ENCODE measurements at places on chromosomes 13 and 19.
A peak's percentile ranks its signal among the peaks of the same experiment; 100 is the strongest.

- DNase-seq: peak; percentile 57
Measured at GRCh38 chr13:54945973-54946372, 1917.4 kb downstream of the OLFM4 start.

DNA sequence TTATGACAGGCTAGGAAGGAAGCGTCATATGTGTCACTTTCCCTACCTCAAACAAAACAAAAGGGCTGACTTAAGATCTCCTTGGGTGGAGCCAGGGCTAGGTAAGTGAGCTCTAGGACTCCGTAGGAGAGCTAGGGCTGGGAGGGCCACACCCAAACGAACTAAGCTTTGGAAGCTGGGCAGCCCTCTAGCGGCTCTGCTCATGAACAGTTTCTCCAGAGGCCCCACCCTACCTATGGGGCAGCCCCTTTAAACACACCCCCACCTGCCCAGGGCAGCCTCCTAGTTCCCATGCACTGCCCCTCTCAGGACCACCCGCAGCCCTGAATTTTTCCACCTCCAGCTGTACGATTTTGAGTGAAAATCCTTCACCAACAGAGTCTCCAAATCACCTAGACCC lies 3.5 kb downstream of the PEG3 start:
- no peak for DNase-seq

GRCh38 chr13:61148211-61148610 lies 267.4 kb downstream of the PCDH20 start:
- DNase-seq: no peak

DNA sequence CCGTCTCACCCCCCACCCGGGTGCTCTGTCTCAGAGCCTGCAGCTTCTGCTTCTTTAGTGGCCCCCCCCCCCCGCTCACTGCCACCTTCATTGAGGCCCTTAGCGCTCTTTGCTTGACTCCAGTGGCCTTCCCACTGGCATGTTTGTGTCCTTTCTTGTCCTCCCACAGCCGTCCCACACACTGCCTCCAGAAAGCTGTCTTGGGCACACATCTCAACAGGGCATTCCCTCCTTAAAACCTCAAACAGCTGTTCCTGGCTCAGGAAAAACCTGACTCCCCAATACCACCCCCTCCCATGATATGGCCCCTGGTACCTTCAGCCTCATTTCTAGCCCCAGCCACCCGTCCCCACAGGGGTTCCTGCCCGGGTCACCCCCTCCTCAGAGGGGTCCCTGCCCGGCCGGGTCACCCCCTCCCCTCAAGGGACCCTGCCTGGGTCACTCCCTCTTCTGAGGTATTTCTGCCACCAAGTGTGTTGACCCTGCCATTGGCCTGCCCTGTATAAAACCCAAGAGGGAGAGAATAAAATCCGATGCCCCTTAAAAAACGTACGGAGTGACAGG lies 8.9 kb downstream of the B3GLCT start:
- DNase-seq: no peak

DNA sequence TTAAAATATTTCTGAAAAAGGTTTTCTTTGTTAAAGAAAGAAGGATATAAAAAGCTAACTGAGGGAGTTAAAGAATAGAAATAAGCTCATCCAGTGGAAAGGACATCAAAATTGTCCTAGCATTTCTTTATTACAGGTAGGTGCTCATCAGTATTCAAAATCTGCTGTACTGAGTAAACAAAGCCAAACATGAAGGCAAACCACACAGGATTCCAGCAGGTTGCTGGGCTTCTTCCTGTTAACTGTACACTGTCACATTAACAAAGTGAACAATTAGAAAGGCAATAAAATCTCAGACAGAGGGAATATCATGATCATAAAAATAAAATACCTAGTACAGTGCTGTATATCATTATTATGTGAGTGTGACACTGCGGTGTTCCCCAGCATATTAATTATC lies 1541.0 kb downstream of the SLITRK5 start:
- peak; percentile 84 for DNase-seq

DNA sequence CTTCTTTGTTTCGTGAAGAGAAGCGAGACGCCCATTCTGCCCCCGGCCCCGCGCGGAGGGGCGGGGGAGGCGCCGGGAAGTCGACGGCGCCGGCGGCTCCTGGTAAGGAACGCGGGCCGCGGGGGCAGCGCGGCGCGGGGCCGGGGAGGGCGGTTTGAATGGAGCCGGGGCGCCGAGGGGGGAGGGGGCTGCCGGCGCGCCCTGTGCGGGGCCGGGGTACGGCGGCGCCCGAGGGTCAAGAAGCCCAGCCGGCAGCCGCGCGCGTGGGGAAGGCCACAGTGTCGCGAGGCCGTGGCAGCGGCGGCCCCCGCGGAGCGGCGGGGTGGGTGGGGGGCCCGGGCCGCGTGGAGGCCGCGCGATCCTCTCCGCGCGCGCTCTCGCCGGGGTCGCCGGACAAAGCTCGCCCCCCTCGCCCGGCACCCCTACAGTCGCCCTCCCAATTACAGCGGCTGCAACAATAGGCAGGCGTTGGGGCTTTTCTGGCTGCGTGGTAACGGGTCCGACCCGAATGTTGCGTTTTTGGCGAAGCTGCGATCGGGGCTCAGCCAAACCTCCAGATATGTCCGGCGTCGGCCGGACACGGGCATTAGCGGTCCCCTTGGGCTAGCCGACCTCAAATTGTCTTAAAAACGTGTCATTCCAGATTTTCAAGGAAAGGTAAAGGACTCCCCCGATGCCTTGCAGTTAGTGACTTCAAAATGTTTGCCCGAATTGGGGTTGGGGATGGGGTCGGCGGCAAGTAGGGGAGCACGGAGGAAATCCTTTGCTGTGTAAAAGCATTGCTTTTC lies 437 bp downstream of the SMARCA4 start:
- peak; percentile 67 for DNase-seq

DNA sequence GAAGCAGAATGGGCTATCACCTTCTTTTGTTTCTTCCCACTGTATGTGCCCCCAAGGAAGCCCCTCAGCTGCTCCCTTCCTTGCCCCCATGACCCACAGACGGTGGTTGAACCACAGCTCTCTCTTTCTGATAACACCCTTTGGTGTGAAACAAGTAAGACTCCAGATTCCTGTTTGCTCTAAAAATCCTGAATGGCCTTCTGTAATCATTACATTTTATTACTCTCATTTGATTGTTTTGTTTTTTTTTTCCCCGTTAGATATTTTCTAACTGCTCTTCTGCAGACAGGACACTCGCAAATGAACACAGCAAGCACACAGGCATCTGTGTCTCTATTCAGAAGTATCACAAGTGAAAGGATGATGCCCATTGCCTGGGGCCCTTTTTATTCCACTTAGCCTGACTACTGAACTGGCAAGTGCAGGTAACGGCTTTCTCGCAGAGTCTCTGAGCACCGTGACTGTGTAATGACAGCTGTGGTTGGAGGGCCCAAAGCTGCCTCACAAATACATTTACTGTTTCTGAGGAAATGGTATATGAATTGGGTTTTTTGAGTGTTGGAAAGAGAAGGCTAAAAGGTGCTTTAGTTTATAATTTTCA lies 59.3 kb downstream of the OXGR1 start:
- DNase-seq: no peak

DNA sequence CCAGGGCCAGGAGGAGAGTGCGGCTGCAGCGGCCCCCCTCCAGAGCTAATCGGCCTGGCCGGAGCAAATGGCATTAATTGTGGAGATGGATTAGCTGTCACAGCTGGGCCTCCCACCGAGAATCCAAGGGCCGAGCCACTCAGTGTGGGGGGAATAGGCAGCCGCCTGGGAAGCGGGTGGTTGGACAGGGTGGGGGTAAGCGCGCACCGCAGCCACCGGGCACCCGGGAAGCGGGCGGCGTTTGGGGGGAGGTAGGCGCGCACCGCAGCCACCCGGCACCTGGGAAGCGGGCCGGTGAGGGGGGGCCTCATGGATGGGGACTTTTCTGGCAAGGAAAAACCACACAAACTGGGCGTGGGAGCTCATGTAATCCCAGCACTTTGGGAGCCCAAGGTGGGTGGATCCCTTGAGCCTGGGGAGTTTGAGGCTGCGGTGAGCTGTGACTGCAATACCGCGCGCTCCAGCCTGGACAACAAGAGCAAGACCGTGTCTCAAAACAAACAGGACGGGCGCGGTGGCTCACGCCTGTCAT lies 9.7 kb downstream of the R3HDM4 start:
- no peak for DNase-seq

GRCh38 chr13:113630296-113630695 lies 27.7 kb downstream of the ATP4B start:
- no peak for DNase-seq

DNA sequence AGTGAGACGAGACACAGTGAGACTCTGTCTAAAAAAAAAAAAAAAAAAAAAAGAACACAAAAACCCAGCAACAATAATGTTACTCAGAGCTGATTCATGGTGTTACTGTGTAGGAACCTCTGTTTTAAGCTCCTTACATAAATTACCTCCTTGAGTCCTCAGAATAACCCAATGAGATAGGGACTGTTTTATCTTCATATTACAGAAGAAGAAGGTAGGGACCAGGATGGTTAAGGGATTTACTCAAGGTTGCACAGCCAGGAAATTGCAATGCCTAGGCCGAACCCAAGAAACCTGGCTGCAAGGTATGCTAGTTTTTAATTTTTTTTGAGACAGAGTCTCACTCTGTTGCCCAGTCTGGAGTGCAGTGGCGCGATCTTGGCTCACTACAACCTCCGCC lies 1.5 kb upstream of the DAND5 start:
- DNase-seq: no peak

GRCh38 chr19:42217520-42218437 lies at the start of gene DEDD2:
Gene DEDD2, minus strand, starts transcription at chr19:42217677. Its CDS starts 670 bp downstream, at chr19:42217007.
- DNase-seq: peak; percentile 91

DNA sequence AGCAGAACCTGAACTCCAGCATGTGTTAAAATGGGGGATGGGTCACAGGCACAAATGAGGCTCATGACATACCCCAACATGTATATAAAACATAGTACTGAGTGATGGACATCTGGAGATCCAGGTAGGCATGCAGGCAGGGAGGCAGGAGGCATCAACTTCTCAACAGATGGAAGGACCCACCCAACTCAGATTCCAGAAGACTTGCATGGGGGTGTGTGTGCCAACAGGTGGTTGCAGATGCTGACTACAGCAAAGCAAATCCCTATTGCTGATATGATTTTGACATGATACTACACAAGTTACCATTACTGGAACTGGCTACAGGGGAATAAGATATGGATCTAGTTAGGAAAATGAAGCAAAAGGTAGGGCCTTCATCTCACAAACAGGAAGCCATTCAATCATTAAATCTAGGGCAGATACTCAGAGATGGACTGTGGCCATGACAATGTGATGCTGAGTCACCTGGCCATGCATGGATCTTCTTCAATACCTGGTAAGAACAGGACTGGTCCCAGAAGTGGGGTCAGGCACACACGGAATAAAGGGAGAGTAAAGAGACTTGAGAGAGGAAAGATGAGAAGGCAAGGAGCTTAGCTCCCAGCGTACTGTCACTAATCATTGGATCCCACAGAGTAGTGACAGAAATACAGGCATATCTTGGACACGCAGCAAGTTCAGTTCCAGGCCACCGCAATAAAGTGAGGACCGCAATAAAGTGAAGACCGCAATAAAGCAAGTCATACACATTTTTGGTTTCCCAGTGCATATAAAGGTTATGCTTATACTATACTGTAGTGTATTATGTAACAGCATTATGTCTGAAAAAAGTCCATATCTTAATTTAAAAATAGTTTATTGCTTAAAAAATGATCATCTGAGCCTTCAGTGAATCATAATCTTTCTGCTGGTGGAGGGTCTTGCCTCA lies 91.3 kb downstream of the USP12 start:
- no peak for DNase-seq

- DNase-seq: peak; percentile 57
Measured at GRCh38 chr13:31909864-31910551, 121.6 kb upstream of the FRY start.

DNA sequence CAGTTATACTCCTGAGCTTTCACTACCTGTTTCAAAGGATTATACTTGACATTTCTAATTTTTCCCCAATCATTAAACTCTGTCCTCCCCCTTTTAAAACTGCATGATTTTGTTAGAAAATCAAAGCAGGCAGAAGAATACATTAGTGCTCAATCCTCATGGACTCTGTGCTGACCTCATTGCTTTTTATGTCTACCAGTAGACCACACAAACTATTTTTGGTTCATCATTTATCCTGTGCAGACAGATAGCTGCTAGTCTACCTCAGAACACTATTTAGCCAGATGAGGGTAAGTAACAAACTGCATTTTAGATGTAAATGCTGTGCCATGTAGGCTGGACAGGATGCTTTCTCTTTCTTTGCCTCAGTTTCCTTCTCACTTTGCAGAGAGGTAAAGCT lies 235.9 kb downstream of the DCT start:
- DNase-seq: no peak

GRCh38 chr19:40762754-40763470 lies 11.9 kb downstream of the SNRPA start:
- DNase-seq: no peak

DNA sequence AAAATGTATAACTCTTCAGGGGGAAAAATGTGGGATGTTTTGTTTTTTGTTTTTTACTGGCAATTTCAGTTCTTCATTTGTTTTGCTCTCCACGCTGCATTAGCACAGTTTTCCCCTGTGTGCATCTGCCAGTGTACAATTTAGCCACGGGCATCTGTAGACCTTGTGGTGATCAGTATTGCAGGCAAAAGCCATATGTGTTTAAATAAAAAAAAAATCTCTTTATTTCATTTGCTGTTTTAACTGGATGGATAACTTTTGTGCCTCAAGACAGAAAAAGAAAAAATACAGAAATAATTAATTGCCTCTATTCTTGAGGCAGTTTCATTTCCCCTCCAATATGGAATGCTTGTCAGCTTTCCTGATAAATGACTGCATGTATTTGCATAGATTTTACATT lies 7.9 kb upstream of the MAB21L1 start:
- DNase-seq: no peak

- no peak for DNase-seq
Measured at GRCh38 chr19:18521692-18522123, at the start of gene ELL. Gene ELL, minus strand, starts transcription at chr19:18522070. Its CDS starts 15 bp downstream, at chr19:18522055.

- peak; percentile 94 for DNase-seq
Measured at GRCh38 chr19:46076951-46077814, 36.4 kb upstream of the IGFL4 start.

- DNase-seq: no peak
Measured at GRCh38 chr13:94656176-94656575, 54.5 kb downstream of the GPR180 start.

- no peak for DNase-seq
Measured at GRCh38 chr13:34223984-34224383, 406.0 kb downstream of the RFC3 start.

- DNase-seq: no peak
Measured at GRCh38 chr19:38452430-38453366, 19.2 kb downstream of the RYR1 start.

DNA sequence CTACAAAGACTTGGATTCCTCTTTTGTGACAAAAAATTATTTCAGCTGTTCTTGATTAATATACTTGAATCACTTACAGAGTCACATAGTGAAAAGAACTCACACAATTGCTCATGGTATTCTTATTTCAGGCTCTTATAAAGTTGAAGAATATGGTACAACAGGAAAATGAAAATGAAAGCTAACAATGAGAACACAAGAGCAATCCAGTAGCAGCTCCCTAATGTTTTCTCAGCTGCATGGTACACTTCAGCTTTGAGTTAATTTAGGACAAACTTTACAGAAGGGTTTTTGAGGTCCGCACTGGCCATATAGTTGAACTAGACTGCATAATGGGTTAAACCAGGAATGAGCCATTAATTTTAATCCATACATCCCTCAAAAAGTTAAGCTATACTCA lies 1261.8 kb downstream of the SLITRK5 start:
- no peak for DNase-seq

Data from NCI-H1105 treated with DMSO at 0.1 percent for 48 hours (cell line).